ENCODE measurements at places on chromosomes 5 and 9.

GRCh38 chr9:135965124-135965756, 4.1 kb upstream of the UBAC1 start:
- DNase-seq = no peak

GRCh38 chr5:114948363-114948762, 221.3 kb downstream of the TRIM36 start:
- DNase-seq = no peak

DNA sequence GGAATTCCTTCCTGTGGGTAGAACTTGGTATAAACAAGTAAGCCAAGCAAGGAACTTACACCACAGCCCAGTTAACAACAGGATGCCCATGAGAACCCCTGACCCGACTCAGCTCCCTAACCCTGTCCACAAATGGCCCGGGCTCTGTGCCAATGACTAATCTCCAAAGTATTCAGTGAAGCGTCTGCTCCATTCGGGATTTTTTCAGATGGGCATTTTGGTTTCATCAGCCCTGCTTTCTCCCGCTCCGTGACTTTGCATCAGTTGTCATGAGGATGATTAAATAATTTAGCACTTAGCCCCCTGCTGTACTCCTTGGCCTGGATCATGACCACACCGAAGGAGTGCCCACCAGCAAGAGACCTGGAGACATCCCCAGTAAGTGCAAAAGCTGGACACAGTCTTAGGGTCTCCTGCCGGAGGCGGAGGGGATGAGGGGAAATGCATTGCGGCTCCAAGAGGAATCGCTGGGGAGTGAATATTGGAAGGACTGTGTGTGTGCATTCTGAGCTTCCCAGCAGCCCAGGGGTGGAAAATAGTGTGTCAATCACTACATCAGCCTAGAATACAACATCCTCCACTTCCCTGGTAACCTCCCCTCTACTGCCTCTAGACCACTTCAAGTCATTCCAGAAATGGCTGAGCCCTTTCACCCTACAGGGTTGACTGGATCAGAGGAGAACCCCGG, 41.4 kb upstream of the DNAH5 start:
- DNase-seq = no peak

DNA sequence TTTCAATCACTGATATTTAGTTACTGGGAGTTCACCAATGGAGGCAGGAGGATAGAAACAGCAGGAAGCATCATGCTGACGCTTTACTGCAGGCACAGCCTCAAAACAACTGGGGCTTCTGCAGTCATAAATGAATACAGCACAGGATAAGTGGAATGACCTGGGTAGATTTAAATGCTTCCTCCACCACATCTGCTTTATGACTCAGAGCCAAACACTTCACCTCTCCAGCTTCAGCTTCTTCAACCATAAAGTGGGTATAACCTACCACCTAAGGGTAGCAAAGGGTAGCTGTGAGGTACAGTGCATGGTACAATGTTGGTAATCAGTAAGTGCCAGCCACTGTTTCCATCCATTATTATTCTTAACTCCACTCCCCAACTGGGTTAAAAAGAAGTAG, 28.4 kb downstream of the RASEF start:
- DNase-seq = no peak

- DNase-seq = no peak
These were observed 3.6 kb downstream of the CCL19 start for GRCh38 chr9:34687276-34688030.

GRCh38 chr9:96524764-96525163, 74.8 kb downstream of the HABP4 start:
- DNase-seq = no peak

Data from activated T-helper 1 cell treated with anti-CD3 and anti-CD28 coated beads, Interleukin-2, amount 50 U/mL, for 16 hours (primary cell).